ENCODE measurements at places on chromosomes 5 and 9.

GRCh38 chr5:26572480-26572879 is 465.9 kb downstream of the CDH9 start:
- no peak for DNase-seq

DNA sequence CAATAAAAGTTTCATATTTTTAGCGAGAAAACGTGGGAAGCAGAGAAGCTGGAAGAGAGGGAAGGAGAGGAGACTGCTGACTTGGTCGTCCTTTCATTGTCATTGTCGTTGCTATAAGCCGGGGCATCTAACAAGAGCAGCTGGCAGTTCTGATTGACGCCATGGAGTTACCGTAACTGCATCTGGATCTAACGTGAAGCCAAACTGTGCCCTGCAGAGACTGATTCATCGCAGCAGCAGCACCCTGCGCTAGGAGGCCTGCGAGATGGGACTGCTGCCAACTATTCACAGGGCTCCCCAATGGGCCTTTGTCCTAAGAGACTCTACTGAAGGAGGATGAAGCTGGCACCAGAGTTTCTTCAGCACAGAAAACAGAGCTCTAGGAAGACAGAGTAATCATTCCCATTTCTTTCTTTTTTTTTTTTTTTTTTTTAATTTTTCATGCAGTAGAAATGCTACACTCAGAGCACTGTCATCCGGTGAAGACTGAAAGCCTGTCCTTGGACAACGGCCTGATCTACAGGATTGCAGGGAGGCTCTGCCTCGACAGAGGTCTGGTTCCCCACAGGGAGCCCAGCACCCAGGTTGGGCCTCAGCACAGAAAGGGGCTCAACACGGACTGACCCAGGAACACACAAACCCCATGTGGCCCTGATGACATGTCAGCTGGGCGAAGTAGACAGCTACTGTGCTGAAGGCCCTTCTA is 47.8 kb downstream of the RETREG1 start:
- DNase-seq: peak; percentile 90

DNA sequence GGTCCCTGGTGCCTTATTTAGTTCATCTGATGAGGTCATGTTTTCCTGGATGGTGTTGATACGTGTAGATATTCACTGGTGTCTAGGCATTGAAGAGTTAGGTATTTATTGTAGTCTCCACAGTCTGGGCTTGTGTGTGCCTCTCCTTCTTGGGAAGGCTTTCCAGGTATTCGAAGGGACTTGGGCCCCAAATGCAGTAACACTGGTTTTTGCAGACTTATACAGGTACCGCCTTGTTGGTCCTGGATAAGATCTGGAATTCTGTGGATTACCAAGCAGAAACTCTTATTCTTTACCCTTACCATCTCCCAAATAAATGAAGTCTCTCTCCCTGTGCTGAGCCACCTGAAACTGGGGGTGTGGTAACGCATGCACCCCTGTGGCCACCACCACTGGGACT is 34.1 kb downstream of the MEGF9 start:
- no peak for DNase-seq

GRCh38 chr9:3756071-3756470 is 230.3 kb upstream of the RFX3 start:
- no peak for DNase-seq

- DNase-seq: no peak
Observed at GRCh38 chr5:180646289-180646962, 3.0 kb downstream of the FLT4 start.

- DNase-seq: no peak
Observed at GRCh38 chr5:96200641-96201040, 232.4 kb downstream of the PCSK1 start.

GRCh38 chr5:54460181-54460919 is 4.9 kb downstream of the HSPB3 start:
- no peak for DNase-seq

- no peak for DNase-seq
Observed at GRCh38 chr9:16291921-16292320, 578.5 kb downstream of the BNC2 start.

GRCh38 chr9:137107312-137107921 is 7.1 kb downstream of the DPP7 start:
- no peak for DNase-seq

GRCh38 chr5:173412566-173412965 is 84.4 kb upstream of the STC2 start:
- DNase-seq: no peak

DNA sequence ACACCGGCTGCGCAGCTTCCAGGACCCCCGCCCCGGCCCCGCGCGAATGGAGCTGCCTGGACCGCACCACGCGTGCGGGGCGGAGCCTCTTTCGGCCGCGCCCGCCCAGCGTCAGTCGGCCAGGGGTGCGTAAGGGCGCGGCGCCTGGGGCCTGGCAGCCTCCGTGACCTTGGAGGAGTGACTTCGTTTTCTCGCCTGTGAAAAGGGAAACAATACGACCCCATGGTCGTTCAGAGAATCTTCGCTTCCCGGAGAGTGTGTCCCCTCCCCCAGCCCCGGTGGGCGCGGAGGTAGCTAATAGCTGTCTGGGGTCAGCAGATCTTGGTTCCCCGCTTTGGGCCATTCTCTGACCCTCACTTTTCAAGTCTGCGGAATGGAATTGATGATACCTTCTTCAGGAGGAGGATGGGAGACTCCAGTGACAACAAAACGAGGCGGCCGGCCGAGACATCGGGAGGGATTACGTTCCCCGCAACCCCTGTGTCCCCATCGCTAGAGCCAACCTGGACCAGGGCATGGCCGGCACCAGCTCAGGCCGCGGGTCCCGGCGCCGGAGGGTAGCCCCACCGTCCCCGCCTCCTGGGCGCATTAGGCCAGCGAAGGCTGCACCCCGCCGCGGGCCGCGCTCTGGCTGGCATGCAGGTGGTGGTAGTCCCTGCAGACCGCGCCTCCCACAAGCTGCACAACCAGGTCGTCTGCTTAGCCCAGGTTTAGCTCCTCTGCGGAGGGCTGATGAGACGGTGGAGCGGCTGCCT is 5.5 kb upstream of the CDHR2 start:
- DNase-seq: no peak

DNA sequence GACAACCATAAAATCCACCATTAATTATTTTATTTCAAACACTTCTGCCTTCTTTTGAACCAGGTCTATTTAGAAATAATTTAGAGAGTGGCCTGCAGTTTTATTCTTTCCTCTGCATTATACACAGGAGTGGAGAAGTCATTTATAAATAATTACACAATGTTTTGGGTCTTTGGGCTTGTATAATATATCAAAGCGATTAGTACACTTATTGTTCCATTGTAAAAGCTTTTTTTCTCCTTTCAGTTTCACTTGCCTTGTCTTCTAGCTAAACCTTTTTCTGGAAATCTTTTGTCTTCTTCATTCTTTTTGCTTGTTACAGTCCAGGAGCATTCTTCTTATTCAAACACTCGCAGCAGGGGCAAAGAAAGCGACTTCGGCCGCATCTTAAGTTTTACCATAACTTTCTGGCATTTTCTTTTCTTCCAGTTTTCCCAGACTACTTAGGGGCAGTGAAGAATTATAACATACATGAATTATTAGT is 7.3 kb upstream of the NEUROG1 start:
- DNase-seq: no peak

DNA sequence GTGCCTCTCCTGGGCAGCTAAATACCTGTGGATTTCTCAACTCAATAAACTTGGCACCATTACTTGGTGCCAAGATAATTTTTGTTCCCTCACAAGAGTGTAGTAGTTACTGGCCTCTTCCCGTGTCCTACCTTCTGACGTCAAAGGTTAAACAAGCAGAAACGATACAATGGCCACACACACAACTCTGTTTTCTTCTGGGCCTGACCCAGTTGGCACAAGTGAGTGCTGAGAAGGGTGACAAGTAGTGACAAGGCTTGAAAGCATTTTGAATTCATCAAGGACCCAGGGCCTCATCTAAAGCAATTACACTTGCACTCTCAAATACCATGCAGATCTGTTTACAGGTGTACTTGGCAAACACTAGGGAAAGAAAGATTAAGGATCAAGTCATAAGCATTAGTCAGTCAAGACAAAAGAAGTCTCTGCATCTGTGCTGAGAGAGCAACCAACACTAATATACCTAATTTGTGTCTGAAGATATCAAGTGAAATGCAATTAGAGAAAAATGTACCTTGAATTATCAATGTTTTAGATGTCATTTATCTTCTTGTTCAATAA is 30.8 kb downstream of the RASEF start:
- no peak for DNase-seq

DNA sequence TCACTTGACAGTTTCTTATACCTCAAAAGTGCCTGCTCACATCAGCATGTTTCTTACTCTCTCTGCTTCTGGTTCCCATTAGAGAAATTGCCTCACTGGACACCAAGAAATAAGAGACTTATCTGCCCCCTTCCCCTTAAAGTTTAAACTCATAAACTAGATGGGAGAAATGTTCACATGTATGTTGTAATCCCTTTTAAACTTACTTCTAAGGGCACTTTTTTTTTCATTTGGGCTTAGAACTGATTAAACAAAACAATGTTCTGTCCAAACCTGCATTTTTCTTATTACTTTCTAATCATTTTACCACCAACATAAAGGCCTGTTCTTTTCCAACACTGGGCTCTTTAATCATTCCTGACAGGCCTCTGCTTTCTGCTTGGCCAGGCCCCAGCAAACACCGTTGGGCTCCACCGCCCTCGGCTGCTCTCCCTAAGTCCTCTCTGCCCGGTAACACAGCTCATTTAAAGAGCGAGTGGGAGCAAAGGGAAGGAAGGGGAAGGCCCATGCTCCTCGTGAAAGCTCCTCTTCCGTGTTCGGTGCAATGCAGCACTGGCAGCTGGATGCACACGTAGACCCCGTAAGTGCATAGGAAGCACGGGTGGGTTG is 53.4 kb downstream of the ROR2 start:
- no peak for DNase-seq

DNA sequence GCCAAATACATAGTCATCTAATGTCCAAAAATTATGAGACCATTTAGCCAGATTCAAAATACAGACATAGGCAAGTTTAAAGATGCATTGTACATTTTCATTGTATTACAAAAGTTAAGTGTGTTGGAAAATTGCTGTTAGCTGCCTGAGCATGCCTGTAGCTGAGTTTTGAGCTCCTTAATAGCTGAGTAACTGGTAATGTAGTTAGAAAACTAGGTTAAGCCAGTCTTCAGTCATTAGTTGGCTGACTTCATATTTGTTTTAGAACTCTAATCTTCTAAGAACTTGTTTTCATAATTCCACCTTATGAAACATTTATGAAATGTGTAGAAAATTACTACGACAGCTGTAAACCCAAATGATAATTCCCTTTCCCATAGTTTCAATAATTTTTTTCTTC is 293.4 kb downstream of the ARRDC3 start:
- no peak for DNase-seq
